ENCODE measurements at places on chromosomes 16 and 17.

GRCh38 chr16:52439750-52440149, 107.2 kb downstream of the TOX3 start:
- no peak for DNase-seq

- no peak for DNase-seq
Measured at GRCh38 chr16:67429799-67430503, 970 bp upstream of the HSD11B2 start.

- DNase-seq, result no peak
Measured at GRCh38 chr16:81813648-81814047, 34.6 kb downstream of the PLCG2 start.

GRCh38 chr17:63533433-63534077, 10.4 kb downstream of the KCNH6 start:
- DNase-seq, result no peak

All from brain (organoid and tissue), 16 donors.